Urothelium cell line (cell line): ENCODE measurements at places on chromosomes 1 and 21.

DNA sequence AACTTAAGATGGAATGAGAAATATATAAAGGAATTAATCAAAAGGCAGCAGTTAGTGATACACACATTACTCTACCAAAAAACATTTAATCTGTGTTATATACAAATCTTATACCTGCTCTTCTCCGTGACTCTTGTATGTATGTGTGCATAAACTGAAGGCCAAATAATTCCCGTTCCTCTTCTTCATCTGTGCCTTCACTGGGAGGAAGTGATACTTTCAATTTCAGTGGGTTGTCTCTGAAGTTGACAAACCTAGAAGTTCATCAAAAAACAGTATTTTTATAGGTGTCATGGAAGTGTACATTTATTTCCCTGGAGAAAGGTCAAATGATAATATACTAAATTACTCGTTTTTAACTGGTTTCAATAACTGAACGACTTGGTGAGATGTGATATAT is 19.3 kb downstream of the TRMT13 start:
- DNase-seq = no peak

DNA sequence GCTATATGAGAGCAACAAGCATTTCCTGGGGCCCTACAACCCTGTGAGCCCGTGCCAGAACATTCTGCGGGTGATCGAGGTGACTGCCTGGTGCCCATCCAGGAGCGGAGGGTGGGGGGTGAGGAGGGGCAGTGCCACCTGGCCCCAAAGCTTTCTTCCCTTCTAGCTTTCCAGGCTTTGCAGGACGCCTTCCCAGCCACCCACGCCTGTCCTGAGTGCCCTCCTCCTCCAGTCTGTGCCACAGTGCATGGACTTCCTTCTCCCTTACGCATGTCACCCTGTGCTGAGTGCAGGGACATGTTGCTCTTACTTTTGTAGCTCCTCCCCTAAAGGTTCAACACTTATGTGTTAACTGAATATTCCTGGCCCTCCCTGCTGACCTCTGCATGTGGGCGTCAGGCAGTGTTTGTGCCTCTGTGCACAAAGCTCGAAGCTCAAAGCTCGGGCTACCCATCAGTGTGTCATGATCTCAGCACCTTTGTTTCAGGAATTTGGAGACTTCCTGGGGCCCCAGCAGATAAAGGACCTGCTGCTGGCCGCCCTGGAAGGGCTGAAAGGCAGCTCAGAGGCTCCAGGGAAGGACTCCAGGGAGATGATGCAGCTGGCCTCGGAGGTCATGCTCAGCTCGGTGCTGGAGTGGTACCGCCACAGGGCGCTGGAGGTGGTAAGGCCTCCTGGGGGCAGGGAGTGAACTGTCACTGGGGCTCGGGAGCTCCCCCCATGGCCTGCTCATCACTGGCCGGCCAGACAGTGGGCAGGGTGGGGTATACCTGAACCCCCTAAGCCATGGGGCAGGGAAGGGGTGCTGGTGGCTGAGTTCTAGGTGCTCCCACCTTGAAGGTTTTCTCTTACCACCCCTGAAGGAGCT is 36.7 kb upstream of the TTC4 start:
- DNase-seq = no peak

- DNase-seq = no peak
Measured at GRCh38 chr21:43934716-43935705, 70.0 kb downstream of the AGPAT3 start.

GRCh38 chr1:185938396-185938795 is 204.2 kb downstream of the HMCN1 start:
- peak; percentile 6 for DNase-seq

DNA sequence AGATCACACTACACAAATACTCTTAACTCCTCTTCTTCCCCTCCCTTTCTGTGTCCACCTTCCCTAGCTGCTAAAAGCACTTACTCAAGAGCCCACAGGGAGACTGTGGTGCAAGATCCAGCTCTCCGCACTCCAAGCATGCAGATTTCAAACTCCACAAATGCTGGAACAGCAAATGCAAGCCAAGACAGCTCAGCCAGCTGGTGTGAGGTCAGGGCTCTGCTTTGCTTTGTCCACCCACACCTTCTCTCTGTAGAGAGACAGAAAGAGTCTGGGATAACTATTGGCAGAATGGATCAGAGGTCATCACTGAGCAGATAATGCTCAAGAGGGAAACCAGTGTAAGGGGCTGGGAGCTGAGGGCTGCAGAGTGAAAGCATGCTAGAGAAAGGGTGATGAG is 45.2 kb upstream of the DPT start:
- no peak for DNase-seq

DNA sequence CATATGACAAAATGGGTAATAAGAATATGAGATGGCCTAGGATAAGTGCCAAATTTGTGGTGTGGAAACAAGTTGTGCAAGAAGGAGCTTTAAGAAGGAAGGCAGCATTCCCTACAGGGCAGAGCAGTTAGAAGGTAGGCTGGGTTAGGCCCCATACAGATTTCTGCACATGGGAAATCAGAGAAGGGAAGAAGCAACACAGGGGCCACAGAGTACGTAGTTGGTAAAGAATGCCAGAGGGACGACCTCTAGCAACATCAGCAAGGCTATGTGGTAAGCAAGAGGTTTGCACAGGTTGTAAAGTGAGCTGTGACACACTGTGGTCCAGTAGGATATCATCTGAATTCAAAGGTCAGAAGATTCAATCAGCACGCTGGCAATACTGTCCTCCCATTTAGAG is 765.6 kb upstream of the B3GALT2 start:
- no peak for DNase-seq

DNA sequence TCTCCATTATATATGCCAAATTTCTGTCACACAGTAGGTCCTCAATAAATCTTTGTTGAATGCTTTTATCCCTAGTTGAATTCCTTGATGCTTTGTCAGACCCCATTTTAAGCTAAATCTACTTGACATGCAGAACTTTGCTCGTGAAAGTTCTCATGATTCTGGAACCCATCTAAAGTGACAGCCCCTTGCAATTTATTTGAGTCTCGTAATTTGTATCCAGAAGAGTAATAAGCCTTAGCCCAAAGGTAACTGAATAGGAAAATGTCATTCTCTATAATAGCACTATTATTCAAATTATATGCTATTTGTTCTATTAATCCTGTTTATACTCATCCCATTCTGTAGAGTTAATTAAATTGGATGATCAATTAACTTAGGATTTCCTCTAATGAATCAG is 466.6 kb upstream of the OLFM3 start:
- no peak for DNase-seq

GRCh38 chr1:154485910-154486496 is 16.0 kb upstream of the TDRD10 start:
- no peak for DNase-seq
